ENCODE measurements at places on chromosomes 3 and 15.
A peak's percentile ranks its signal among the peaks of the same experiment; 100 is the strongest.

- DNase-seq, result no peak
These were observed 285.5 kb downstream of the GABRG3 start for GRCh38 chr15:27256446-27256845.

- peak; percentile 86 for DNase-seq
These were observed 164.5 kb downstream of the PTPRG start for GRCh38 chr3:61725851-61726333.

GRCh38 chr3:106035619-106036018 is 166.8 kb upstream of the CBLB start:
- no peak for DNase-seq

DNA sequence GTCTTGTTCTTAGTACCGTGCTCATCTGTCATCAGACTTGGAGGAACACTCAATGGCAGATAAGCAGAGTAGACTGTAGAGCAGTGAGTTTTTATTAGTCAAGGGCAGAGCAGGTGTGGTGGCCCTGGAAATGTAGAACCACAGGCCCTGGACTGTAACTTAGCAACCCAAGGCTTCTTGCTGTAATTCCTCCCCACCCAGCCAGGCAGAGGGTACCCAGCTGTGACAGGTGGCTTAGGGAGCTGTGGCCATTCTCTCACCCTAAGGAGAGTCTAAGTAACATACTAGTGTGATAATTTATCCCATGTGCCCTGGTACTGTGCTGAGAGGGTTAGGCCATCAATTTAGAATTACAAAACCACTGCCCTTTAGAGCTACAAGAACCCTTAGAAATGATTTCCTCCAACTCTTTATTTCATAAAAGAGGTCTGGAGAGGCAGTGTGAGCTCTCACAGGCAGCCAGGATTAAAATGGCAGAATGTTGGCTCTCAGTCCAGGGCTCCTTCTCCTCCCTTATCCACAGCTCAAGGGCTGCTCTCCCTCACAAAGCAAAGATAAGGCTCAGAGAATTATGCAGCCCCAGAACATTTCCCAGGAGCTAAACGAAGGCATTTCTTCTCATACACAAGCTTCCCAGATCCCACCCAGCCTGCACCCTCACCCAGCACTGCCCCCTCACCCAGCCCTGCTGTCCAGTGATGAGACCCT is 3.0 kb downstream of the POMGNT2 start:
- DNase-seq, result no peak

- no peak for DNase-seq
These were observed 110.2 kb upstream of the UMPS start for GRCh38 chr3:124619887-124620599.

- DNase-seq, result no peak
These were observed 2.2 kb downstream of the FAH start for GRCh38 chr15:80155001-80155377.

DNA sequence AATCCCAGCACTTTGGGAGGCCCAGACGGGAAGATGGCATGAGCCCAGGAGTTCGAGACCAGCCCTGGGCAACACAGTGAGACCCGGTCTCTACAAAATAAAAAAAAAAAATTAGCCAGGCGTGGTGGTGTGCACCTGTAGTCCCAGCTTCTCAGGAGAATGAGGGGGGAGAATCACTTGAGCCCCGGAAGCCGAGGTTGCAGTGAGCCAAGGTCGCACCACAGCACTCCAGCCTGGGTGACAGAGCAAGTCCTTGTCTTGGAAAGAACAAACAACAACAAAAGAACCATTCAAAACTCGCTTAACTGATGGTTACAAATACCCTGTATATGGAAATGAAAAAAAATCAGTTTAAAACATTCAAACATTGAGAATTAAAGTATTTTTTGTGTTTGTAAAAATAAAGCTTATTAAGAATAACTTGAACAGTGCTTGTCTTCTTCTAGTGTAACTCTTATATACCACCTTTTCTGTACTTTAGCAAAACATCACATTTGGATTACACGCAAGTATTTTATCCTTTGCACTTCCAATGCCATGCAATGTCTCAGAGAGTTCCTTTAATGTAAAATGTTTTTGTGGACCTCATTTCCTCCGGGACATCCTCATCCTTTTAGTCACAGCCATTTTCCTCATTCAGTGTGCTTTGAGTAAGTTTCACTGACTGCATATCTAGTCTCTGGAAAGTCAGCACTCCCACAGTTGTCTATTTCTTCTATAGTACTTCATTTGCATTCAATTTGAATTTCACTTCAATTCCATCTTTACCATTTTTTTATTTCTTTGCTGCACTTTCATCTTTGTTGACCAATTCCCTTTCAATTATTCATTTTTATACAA is 113.0 kb upstream of the GOLGA8J start:
- DNase-seq, result no peak
